ENCODE measurements at places on chromosomes 1 and 21.
A peak's percentile ranks its signal among the peaks of the same experiment; 100 is the strongest.

- peak; percentile 18 for DNase-seq
Measured at GRCh38 chr1:28449904-28450303, 55.9 kb upstream of the RCC1 start.

DNA sequence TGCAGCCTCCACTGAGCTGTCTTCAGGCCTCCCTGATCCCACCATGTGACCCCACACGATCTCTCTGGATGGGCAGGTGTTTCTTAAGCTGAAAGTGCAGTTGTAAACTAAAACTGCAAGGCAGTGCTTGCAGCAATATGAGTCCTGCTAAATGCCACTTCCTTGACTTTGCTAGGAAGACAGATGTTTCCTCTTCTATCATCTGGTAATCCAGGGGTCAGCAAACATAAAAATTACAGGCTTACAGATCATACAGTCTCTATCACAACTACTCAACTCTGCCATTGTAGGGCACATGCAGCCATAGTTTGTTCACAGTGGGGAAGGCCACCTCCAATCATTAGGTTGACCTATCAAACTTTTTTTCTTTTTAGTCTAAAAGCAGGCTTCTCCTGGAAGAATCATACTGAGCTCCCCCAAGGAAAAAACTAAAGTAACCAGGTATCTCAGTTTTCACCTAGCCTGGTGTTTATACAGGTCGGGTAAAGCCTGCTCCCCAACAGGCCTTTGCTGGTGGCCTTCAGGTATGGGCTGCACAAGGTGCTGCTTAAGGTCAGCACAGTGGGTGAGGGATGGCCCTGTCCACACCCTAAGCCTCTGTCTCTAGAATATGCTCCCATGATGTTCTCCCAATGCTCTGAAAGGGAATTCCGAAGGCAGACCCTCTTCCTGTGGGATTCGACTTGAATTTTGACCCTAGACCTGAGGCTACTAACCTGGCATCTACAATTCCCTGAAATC lies 10.8 kb downstream of the ABCA4 start:
- no peak for DNase-seq

- DNase-seq: peak; percentile 45
Measured at GRCh38 chr1:209675565-209676154, 448 bp downstream of the G0S2 start.

DNA sequence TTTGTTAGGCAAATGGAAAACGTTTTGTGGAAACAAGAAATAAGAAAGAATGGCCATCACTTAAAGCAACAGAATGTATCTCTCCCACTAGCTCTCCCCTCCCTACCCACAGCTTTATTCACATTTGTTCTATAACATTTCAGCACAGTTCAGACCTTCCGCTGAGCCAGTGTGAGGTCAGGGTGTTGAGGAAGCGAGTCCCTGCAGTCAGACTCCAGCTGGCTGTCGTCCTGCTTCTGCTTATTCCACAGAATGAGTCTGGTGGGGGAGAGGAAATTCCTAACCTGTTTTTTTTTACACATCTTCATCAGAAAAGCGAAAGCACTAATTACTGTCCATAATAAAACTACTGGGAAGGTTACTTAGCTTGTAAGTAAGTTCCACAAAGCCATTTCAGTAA lies 39.0 kb downstream of the MRPL39 start:
- DNase-seq: peak; percentile 58

- no peak for DNase-seq
Measured at GRCh38 chr1:53079251-53079650, 17.2 kb downstream of the PODN start.

DNA sequence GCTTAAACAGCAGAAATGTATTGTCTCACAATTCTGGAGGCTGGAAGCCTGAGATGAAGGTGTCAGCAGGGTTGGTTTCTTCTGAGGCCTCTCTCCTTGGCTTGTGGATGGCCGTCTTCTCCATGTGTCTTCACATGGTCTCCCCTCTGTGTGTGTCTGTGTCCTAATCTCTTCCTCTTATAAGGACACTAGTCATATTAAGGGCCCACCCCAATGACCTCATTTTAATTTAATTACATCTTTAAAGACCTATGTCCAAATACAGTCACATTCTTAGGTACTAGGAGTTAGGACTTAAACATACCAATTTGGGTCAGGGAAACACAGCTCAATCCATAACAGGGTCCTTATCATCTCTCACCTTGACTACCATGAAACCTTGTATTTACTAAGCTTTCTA lies 14.8 kb upstream of the OLIG2 start:
- DNase-seq: no peak

GRCh38 chr1:180053594-180054567 lies 99.3 kb downstream of the CEP350 start:
- no peak for DNase-seq

- no peak for DNase-seq
Measured at GRCh38 chr1:220889333-220889732, 10.1 kb downstream of the HLX start.

DNA sequence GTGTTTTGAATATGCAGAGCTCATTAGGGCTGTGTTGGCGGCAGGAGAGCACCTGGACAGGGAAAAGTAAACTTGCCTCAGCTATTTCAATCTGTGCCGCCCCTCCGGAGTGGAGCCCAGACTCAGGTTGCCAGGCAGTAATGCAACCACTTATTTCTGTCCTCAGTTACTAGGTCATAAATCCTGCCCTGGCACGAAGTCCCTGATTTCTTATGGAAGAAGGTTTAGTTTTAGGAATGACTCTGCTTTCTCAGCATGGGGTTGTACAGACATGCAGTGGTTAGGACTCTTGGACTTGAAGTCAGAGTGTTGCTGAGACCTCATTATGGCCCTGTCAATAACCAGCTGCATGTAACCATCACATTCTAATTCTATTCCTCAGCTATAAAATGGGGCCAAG lies 98.3 kb upstream of the FGGY start:
- no peak for DNase-seq

GRCh38 chr1:159943908-159944622 lies 1.3 kb downstream of the IGSF9 start:
- DNase-seq: no peak

DNA sequence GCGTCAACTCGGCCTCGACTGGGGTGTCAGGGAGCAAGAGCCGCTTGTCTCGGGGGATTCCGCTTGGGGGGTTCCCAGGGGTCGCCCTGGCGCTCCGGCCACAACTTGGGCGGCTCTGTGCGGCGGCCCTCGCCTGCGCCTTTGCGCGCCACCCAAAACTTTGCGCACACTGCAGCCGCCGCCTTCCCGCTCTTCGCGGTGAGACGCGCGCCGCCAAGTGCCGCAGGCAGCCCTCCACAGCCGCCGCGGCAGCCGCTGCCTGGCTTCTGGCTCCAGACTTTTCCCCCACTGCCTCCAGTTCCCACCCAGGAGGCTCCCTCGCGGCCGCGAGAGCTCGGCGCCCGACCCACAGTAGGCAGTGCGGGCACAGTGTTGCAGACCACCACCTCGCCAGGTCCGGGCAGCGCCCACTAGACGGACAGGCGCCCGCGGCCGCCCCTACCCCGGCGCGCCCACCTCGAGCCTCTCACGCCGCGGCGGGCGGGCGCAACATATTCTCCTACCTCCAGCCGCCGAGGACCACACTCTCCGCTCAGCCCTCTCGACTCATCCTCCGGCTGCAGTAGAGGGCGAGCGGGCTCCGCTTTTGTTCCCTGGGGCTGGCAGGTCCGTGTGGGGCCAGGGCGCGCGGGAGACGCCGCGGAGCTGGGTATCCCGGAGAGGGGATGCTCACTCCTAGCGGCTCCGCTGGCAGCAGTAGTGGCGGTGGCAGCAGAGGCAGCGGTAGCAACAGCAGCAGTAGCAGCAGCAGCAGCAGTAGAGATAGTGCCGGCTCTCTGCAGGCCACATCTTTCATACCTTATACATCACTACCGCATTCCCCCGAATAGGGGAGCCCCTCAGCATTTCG lies 296.6 kb downstream of the OMA1 start:
- peak; percentile 44 for DNase-seq

- DNase-seq: no peak
Measured at GRCh38 chr1:205179842-205180241, 31.7 kb downstream of the DSTYK start.
